ENCODE measurements at places on chromosomes 5 and 9.

GRCh38 chr5:126681970-126682369 is 81.2 kb downstream of the PHAX start:
- DNase-seq, result no peak

DNA sequence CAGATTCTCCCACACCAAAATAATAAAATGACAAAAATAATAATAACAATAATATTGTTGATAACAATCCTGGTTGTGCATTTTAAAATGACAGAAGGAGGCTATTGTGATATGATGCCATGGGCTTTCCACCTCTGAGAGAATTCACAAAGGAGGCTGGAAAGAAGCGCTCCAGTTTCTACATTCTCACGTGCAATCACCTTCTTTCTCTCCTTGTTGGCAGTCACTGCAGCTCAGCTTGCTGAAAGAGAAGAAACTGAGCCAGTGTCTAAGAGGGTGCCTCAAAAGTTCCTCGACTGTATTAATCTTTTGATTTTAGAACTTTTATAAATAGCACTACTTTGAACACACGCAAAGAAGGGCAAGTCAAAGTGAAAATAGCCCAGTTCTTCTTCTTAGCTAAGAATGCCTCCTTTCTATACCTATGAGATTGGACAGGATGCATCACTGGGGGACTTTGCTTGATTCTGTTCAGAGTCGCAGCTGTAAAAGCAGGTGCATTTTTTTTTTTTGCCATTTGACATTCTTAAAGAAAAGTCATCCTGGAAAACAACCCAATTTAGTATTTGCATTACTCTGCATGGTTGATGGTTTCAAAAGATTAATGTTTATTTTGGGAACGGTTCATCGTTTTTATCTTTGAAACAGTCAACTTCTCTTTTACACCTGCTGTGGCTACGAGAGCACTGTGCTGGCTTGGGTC is 12.4 kb upstream of the SUB1 start:
- DNase-seq, result no peak

- no peak for DNase-seq
Observed at GRCh38 chr5:107772418-107773310, 101.9 kb upstream of the EFNA5 start.

GRCh38 chr9:70222354-70222753 is 36.4 kb upstream of the SMC5 start:
- DNase-seq, result no peak

DNA sequence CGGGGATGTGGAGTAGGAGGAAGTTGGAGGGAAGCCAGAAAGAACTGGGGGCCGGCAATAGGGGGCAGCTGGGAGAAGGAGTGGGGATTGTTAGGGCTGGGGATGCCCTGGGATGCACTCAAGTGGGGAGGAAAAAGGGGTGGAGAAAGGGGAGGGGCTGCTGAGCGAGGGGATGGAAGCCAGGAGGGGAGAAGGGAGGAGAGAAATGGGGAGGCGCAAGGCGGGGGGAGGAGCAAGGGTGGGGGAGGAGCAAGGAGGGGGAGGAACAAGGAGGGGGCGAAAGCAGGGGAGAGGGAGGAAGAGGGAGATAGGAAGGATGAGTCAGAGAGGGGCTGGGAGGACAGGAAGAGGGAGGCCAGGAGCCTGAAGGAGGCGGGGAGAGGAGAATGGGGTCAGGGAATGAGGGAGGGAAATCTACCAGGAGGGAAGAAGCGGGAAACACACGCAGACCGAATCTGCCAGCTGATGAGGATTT is 1.6 kb downstream of the IRX4 start:
- no peak for DNase-seq

DNA sequence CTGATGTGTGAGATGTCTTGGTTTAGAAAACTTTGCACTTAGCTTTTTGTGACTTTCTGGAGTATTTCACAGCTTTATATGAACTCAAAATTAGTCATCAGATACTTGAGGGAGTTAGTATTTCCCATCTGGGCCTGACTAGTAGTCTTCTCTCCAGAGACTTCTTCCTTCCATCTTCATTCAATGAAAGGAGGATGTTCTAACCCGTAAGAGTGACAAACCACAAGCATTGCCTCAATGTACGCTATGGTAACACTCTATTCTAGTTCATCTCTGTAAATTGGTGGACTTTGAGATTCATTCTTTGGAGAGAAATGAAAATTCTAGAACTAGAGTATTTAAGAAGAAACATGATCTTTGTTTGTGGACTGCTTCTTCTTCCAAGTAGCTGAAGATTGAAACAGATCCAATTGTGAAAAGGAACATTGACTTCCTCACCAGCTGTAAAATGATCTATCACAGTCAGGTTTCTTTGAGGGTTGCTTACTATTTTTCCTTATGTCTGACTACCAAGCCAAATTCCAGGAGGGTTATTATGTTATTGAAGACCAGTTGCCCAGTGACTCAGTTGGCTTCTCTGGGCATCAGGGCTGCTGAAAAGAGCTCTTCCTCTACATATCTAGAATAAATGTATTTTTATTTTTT is 157.6 kb downstream of the SLC12A2 start:
- DNase-seq, result no peak

GRCh38 chr5:142014911-142015584 is 2.2 kb upstream of the GNPDA1 start:
- DNase-seq, result peak; percentile 69

GRCh38 chr9:131478911-131479310 is 23.8 kb upstream of the POMT1 start:
- no peak for DNase-seq

DNA sequence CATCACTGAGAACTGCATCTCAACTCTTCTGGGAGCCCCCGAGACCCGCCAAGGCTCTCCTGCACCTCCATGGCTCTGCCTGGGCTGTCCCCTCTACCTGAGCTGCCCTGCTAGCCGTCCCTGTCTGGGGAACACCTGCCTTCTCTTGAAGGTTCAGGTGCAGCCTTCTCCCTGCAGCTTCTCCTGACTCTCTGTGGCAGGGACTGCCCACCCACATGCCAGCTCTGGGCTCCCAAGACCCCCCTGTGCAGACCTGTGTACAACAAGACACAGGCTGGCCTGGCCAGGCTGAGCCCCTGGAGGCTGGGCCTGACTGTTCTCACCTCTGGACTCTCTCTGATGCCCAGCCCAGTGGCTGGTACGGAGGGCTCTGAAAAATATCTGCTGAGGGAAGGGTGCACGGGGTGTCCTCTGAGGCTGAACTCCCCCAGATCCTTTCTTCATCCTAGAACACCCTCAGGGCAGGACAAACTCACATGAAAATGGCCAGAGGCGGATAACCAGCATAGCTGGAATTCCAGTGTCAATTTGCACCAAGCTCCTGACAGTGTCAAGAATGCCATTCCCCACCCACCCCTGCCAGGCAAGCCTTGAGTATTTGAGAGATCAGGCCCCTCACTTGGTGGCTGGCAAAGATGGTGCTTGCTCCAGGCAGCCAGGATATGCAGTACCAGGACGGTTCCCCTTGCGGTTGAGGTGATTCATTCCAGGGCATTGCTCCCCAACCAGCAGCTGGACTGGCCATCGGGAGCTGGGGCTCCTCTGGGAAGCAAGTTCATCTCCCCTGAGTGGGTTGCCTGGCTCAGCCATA is 40.9 kb upstream of the SLC25A51 start:
- DNase-seq, result peak; percentile 32

GRCh38 chr9:108972186-108972585 is 38.0 kb downstream of the ABITRAM start:
- DNase-seq, result no peak

- DNase-seq, result no peak
Observed at GRCh38 chr5:126271141-126271540, 152.1 kb upstream of the GRAMD2B start.

DNA sequence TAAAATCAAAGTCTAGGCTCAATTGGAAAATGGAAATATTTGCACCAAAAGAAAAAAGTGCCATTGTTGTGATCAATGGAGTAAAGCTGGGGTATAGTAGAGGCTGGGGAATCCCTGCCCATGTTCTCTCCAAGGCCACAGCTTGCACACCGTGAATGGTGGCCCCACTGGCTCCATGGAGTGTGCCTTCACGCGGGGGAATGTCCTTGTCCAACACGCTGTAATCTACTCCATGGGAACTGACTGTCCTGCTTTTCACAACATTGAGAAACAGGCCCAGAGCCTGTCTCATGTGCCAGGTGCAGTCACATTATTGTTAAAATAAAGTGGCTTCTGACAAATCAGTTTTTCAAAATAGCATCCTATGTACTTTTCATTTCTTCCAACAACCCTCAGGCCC is 33.1 kb upstream of the ITGA2 start:
- DNase-seq, result no peak

- DNase-seq, result peak; percentile 49
Observed at GRCh38 chr5:141742866-141743851, 61.1 kb upstream of the ARAP3 start.

DNA sequence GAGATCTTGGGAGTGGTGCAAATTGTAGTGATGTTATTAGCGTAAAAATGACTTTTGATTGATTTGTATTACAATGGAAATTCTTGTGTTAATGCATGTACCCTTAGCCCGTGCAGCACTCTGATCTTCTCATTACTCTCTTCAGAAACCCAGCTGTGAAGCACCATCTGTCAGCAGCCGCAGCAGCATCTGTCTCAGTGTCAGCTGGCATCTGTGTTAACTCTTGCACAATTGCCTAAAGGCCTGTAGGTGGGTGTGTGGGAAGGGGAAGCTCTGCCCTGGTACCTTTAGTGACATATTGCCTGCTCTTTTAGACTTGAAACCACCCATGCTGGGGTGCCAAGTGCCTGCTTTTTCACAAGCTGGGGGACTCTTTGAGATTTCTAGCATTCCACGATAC is 101.3 kb downstream of the FBXL7 start:
- no peak for DNase-seq

GRCh38 chr5:68657055-68657961 is 436.5 kb upstream of the SLC30A5 start:
- no peak for DNase-seq

DNA sequence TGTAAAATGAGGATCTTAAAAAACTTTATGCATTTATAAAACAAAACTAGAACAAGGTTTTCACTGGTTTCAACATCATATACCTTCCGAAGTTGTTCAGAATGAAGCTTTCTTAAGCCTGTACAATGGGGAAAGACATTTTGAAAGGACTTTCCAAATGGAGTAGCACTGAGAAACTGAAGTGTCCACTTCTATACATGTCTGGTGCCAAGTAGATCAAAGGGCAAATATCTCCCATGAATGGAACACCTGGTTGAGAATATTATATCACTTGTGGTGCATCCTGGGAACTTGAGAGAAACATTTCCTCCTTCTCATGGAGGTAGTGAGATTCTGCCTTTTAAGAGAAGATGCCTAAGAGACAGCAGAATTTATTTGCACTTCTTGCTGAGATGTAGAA is 182.1 kb upstream of the ACTBL2 start:
- no peak for DNase-seq

DNA sequence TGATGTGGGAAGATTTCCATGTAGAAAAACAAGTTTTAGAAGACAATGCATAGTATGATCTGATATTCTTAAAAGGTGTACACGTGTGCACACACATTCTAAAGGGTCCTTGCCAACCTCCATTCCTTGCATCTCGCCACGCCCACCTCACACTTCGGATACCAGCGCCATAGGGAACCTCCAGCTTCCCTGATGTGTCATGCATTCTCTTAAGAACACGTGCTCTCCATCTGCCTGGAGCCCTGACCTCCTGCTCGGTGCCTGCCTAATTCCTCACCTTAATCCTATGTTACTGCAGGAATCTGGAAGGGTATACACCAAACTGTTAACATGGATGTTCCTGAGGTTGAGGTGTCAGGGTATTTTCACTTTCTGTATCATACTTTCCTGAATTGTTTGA is 63.1 kb downstream of the PTCD2 start:
- DNase-seq, result no peak

GRCh38 chr5:68519143-68519542 is 303.6 kb downstream of the PIK3R1 start:
- no peak for DNase-seq

- no peak for DNase-seq
Observed at GRCh38 chr5:14481349-14481748, 100.2 kb upstream of the OTULINL start.

GRCh38 chr9:7567687-7568086 is 231.9 kb downstream of the DMAC1 start:
- DNase-seq, result no peak

- no peak for DNase-seq
Observed at GRCh38 chr5:33244441-33245150, 196.2 kb upstream of the TARS1 start.

DNA sequence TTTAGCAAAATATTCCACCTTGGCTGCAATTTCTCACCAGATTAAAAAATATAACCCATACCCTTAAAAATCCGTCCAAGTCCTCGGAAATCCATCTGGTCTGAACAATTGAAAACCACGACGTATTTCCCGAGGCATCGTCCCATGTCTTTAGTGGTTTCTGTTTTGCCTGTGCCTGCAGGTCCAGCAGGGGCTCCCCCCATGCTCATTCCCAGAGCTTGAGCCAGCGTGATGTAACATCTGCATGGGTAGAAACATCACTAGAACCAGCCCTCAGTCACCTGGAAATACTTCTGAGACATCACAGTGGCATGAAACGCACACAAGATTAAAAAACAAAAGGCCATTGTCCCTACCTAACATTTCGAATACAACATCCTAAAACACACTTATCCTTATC is 114.0 kb downstream of the DNAH5 start:
- DNase-seq, result no peak

DNA sequence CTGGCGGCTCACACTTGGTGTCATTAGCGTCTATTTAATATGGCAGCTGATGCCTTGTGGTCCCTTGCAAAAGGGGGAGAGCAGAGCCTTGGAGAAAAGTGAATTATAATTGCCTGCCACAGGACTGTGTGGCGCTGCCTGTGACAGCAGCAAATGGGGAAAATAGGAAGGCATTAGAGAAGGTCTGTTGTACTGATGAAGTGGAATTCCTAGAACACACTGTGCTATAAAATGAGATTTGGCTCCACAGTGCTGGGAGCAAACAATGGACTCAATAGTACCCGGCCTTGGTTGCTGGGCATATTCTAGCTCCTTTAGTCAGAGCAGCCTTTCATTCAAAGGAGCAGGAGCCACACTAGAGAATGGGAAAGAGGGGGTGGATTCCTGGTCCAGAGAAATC is 21.3 kb downstream of the SEMA6A start:
- no peak for DNase-seq

DNA sequence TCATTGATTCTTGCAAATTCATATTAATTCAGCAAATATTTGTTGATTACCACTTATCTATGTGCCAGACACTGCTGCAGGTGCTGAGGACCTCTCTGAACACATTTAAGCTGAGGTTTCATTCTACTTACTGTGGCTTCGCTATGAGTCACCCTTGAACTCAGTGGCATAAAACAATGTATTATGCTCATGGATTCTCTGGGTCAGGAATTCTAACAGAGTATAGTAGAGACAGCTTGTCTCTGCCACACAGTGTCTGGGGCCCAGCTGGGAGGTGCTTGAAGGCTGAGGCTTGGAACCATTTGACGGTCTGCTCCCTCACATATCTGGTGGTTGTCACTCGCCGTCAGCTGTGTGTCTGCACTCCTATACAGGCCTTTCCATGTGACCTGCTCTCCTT is 124.3 kb upstream of the NR3C1 start:
- peak; percentile 2 for DNase-seq

DNA sequence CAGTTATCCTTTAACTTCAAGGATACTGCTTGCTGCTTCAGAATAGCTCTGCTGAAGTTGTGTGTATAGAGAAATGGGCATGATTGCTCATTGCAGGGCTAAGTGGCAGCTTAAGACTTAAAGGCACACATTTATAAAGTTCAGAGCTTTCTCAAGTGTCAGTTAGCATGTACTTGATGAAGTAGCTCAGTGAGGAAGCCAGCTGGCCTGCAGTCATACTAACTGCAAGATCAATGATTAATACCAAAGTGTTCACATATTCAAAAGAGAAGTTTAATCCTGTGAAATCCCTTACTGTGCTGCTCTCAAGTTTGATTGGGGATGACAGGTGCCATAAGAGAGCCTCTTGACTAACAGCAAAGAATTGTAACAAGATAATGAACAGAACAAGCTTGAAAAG is 483.4 kb upstream of the NUDT12 start:
- no peak for DNase-seq

GRCh38 chr5:167304834-167305469 is 986.5 kb upstream of the WWC1 start:
- no peak for DNase-seq

Data from lung microvascular endothelial cell (primary cell).